ENCODE measurements at places on chromosomes 3 and 15.

- DNase-seq, result no peak
Observed at GRCh38 chr15:90654233-90655136, 62.7 kb upstream of the BLM start.

DNA sequence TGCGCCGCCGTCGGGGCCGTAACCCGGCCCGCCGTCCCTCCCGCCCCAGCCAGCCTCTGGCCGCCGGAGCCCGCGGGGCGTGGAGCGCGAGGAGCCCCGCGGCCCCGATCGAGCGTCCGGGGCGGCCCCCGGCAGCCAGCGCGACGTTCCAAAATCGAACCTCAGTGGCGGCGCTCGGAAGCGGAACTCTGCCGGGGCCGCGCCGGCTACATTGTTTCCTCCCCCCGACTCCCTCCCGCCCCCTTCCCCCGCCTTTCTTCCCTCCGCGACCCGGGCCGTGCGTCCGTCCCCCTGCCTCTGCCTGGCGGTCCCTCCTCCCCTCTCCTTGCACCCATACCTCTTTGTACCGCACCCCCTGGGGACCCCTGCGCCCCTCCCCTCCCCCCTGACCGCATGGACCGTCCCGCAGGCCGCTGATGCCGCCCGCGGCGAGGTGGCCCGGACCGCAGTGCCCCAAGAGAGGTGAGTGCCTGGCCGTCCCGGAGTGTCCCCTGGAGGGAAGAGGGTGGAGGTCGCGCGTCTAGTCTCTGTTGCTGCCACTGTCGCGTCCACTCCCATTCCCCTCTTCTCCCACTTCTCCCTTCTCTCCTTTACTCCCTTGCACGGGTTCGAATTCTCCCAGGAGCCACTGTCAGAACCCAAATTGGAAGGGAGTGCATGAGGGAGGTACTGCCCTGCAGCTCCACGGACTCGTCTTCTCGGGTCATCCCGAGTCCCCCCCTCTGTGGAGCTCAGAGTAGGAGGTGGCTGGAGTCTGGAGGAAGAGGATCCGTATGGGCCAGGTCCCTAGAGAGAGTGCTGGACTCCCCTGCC is 585 bp downstream of the CSK start:
- peak; percentile 58 for DNase-seq

DNA sequence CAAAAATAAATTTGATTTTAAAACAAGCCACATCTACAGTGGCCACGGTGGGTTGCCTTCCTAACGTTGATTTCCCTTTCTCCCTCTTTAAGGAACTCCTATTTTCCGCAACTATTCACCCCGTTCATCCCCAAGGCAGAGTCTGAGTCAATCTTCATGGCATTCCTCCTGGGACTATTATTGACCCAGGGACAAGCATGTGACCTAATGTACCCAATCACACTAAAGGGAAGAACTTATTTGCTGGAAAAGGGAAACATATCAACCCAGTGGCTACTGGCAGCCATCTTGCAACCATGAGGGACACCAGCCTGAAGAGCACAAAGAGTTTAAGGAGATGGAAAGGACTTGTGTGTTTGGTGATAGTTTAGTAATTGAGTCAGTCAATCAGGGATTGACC is 55.4 kb upstream of the ARHGEF3 start:
- DNase-seq, result no peak

GRCh38 chr15:31080591-31081014 is 20.9 kb downstream of the TRPM1 start:
- peak; percentile 96 for DNase-seq

DNA sequence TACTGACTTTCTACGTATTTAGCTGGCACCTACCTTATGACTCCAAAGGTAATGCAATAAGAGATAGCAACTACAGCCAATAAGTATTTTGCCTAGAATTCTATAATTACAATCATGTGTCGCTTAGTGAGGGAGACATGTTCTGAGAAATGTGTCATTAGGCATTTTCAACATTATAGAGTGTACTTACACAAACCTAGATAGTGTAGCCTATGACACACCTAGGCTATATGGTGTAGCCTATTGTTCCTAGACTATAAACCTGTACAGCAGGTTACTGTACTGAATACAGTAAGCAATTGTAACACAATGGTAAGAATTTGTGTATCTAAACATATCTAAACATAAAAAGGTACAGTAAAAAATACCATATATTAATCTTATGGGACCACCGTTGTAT is 363.4 kb upstream of the DPH6 start:
- no peak for DNase-seq

DNA sequence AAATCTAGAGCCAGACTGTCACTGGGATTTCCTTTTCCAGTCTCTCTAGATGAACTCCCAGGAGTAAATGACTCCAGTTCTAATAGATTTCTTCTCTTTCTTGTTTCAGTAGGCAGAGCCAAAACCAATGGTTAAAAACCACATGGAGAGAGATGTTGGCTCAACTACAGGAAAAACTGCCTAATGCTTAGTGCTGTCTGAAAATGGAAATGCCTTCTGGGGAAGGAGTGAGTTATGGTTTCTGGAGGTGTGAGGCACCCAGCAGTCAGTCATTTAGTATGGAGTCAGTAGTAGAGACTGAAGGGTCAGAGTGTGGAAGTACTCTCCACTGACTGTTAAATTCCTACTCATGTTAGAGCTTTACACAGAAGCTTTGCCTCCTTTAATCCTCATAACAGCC is 136.7 kb downstream of the CCNL1 start:
- no peak for DNase-seq

DNA sequence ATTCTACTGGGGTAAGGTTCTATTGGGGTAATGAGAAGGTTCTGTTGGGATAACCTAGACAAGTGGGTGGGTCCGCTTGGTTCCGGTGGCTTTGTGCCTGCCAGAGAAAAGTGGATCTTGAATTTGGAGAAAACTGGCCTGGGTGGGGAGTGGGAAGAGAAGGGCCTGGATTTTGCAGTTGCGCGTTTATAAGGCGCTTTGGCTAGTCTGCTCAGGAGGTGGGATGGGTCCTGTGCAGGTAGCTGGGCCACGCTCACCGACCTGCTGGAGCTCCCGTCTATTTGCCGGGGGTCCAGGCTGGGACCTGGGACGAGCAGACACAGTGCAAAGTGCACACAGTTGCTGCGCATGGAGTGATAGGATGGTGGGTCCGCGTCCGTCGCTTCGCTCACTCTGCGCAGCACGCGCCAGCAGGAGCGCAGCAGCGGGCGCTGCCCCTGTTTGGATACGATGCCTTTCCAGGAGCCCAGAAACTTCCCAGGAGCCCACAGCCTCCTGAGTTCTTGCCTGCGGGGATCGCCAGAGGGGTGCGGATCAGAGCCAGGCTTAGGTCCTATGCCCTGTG is 1.3 kb upstream of the AP3B2 start:
- no peak for DNase-seq

GRCh38 chr3:187447737-187448136 is 79.6 kb downstream of the RTP4 start:
- DNase-seq, result no peak

- DNase-seq, result peak; percentile 43
Observed at GRCh38 chr3:111903067-111903511, 44.0 kb downstream of the PHLDB2 start.

GRCh38 chr3:161139686-161140085 is 34.5 kb upstream of the B3GALNT1 start:
- DNase-seq, result no peak

Measured in GM23338 (cell line).